DMS53 (cell line): ENCODE measurements at places on chromosomes 4 and X.

- no peak for DNase-seq
These were observed 609 bp upstream of the BCORL1 start for GRCh38 chrX:129981752-129982299.

- DNase-seq = no peak
These were observed 25.8 kb upstream of the CHRNA9 start for GRCh38 chr4:40309250-40309774.

GRCh38 chr4:158450741-158451140 is 70.9 kb upstream of the RXFP1 start:
- DNase-seq = no peak

GRCh38 chr4:1366371-1367229 is 19.6 kb downstream of the UVSSA start:
- DNase-seq = no peak

- no peak for DNase-seq
These were observed 89.8 kb downstream of the PHKA2 start for GRCh38 chrX:18894156-18894555.

DNA sequence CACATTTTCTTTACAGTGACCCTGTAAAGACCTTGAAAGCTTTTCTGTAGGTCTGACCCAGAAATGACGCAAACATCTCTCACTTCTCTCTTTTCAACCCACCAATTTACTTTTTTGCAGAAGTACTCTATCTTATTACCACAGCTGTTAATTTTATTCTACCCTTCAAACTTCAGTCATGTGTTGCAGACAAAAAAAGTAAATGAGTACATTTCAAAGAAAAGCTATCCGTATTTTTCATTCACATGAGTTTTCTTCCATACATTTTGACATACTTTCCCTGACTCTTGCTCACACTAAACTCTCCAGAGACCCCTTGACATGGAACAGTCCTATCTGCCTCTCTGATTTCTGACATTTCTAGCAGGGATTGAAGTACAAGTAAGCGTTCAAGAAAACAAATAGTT is 51.7 kb downstream of the SLC7A11 start:
- no peak for DNase-seq

GRCh38 chr4:83025563-83025962 is 9.4 kb upstream of the COPS4 start:
- DNase-seq = no peak

GRCh38 chrX:38382663-38383062 is 30.3 kb downstream of the OTC start:
- DNase-seq = no peak

GRCh38 chr4:80125252-80126177 is 52.5 kb upstream of the ANTXR2 start:
- peak; percentile 44 for DNase-seq

- peak; percentile 76 for DNase-seq
These were observed 39.6 kb downstream of the DDX60L start for GRCh38 chr4:168440442-168441264.

DNA sequence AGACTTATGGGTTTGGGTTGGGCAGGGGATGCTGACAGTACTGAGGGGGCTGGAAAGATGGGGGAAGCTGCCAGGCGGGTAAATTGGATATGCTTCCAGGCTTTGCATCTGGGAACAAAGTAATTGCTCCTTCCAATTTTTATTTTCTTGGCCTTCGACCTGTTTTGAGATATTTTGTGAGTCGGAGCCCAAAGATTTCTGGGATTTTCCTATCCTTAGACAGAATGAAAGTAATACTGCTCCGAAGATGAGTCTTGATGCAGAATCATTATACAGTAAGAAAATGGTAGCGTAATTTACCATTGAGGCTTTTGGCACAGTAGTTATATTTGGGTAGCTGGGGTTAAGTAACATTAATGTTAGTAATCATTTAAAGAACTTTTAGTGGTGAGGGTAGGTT is 1.4 kb downstream of the SMARCA5 start:
- DNase-seq = no peak

- peak; percentile 74 for DNase-seq
These were observed 994 bp downstream of the GALNT7 start for GRCh38 chr4:173169428-173170181.
